ENCODE measurements at places on chromosomes 4 and X. TPM values are rescaled to one million over a fixed set of nuclear protein-coding genes. Genes with fewer than 3 reads are reported as not detected.
A peak's percentile ranks its signal among the peaks of the same experiment; 100 is the strongest.

DNA sequence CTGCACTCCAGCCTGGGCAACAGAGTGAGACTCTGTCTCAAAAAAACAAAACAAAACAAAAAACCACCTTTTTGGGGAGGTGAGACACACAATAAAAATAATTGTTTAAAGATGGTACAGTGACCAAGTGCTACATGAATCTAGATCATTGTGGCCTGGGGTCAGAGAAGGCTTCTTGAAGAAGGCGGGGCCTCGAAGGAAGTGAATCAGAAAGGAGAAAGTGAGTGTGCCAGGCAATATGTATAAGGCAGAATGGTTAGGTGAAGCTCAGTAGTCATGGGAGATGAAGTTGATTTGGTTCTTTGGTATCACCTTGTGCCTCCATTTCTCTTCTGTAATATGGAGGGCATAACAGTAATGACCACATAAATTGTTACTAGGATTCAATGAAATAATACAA lies 58.9 kb downstream of the DOCK11 start:
- H3K27ac ChIP-seq = peak overlapping the region; percentile 72
- no peaks in the 10 kb centered on the region for H3K27me3 ChIP-seq

BRS3 gene
- not detected for total RNA-seq

GRCh38 chr4:139904406-139904805 lies 238.8 kb downstream of the MGST2 start:
- peaks cover 12% of the 10 kb centered on the region for H3K4me1 ChIP-seq
- peaks cover 4% of the 10 kb centered on the region for H3K36me3 ChIP-seq
- DNase-seq = peak; percentile 13
- H3K27ac ChIP-seq = no peak overlapping the region
- H3K4me3 ChIP-seq = no peak overlapping the region

GRCh38 chrX:19863212-19863856 lies 24.1 kb downstream of the SH3KBP1 start:
- H3K4me1 ChIP-seq = peaks cover 55% of the 10 kb centered on the region
- H3K4me3 ChIP-seq = no peak overlapping the region
- no peak for DNase-seq
- peaks cover 2% of the 10 kb centered on the region for H3K36me3 ChIP-seq

DNA sequence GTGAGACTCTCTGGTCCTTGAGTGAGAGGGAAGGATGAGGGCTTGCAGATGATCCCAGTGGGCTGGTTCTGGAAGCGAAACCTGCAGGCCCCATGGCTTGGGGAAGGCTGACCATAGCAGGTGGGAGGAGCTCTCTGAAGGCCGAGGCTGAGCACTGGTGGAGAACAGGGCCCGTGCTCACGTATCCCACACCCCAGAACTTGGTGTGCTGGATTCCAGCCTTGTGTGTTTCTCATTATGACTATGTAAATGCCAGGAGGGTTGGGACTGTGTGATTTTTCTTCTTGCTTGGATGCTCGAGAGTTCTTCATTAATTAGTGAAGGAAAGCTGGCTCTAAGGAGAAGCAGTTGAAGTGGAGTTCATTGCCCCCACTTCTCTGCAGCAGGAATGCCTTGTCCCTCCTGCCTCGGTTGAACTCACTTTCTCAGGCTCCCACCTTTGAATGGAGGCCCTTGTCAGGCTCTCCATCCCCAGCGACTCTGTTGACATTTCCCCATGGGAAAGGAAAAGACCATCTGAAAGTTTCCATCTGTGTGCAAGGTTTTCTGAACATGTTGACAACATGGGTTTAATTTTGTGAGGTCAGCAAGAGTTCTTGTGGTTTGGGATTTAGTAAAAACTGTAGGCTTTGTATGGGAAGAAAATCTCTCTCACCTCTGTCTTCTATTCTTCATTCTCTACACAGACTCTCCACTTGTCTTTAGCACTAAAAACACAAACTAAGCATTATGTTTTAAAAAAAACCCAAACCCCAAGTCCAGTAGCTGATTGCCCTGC lies 57.7 kb downstream of the TBL1X start:
- no peak overlapping the region for H3K27ac ChIP-seq
- H3K27me3 ChIP-seq = no peaks in the 10 kb centered on the region
- H3K4me1 ChIP-seq = peaks cover 33% of the 10 kb centered on the region
- peaks cover 3% of the 10 kb centered on the region for H3K36me3 ChIP-seq
- no peak overlapping the region for H3K4me3 ChIP-seq
- DNase-seq = no peak

GRCh38 chrX:35680940-35681346 lies 117.2 kb upstream of the MAGEB16 start:
- no peaks in the 10 kb centered on the region for H3K36me3 ChIP-seq
- H3K4me3 ChIP-seq = no peak overlapping the region
- no peak overlapping the region for H3K27ac ChIP-seq
- no peak for DNase-seq

DNA sequence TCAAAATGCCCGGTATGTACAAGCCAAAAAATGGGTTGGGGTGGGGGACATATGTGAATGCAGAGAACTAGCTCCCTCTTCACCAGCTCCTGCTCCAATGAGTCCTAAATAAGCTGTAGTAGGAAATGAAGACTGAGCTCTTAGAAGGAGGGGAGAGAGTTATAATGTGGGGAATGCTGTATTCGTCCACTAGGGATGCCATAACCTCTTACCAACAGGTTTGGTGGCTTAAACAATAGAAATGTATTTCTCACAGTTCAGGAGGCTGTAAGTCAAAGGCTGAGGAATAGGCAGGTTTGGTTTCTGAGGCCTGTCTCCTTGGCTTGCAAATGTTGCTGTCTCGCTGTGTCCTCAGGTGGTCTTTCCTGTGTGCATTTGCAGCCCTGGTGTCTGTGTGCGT lies 4.4 kb upstream of the INPP4B start:
- H3K27me3 ChIP-seq = peaks cover 6% of the 10 kb centered on the region
- H3K27ac ChIP-seq = no peak overlapping the region

FAM114A1 gene
- total RNA-seq = 0.32 TPM

TMEM31 gene
- total RNA-seq = 0.25 TPM

GRCh38 chr4:24404281-24404680 lies 180.1 kb downstream of the DHX15 start:
- H3K4me1 ChIP-seq = no peaks in the 10 kb centered on the region
- no peak overlapping the region for H3K27ac ChIP-seq
- DNase-seq = no peak
- peaks cover 2% of the 10 kb centered on the region for H3K27me3 ChIP-seq
- no peak overlapping the region for H3K4me3 ChIP-seq

- H3K4me3 ChIP-seq = no peak overlapping the region
- H3K27ac ChIP-seq = no peak overlapping the region
- no peak for DNase-seq
- H3K4me1 ChIP-seq = peaks cover 4% of the 10 kb centered on the region
Measured at GRCh38 chr4:47505666-47506065, 20.6 kb downstream of the ATP10D start.

DNA sequence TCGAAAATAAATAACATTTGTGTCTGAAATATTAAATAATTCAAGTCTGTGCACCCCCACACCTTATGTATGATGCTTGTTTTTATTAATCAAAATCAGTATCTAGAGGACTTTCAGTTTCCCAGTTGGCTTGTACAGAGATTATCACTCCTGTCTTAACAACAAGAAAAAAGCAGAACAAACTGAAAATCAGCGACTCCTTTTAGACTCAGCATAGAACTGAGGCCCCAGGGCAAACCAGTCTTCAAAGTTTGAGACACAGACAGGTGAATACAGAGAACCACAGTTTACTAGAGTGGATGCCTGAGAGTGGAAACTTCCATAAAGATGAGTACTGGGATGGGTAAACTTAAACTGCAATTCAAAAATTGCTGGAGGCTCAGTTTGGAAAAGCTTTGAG lies 142.8 kb upstream of the KLF8 start:
- DNase-seq = no peak
- no peaks in the 10 kb centered on the region for H3K4me1 ChIP-seq
- no peak overlapping the region for H3K4me3 ChIP-seq
- H3K36me3 ChIP-seq = no peaks in the 10 kb centered on the region

DNA sequence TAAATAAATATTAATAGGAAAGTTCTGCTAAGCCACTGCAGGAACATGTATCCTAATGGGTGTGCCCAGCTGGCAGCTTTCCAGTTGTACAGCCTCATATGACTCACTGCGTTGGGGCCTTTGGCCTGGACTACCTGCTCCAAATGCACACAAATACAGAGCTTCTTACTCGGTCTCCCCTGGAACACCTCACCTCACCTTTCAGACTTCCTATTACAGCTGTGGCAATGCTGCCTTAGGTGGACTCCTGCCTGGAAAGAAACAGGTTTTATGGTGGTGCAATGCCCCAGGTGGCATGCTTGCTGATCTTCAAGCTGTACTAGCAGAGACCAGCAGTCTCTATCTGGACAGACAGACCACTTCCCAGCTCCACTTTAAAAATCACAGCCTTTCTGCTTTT lies 85.7 kb upstream of the EXOC1L start:
- H3K4me3 ChIP-seq = no peak overlapping the region
- no peaks in the 10 kb centered on the region for H3K36me3 ChIP-seq
- no peak overlapping the region for H3K27ac ChIP-seq
- no peaks in the 10 kb centered on the region for H3K4me1 ChIP-seq
- H3K27me3 ChIP-seq = peaks cover 38% of the 10 kb centered on the region

NSUN7 gene
- 0.23 TPM for total RNA-seq

DNA sequence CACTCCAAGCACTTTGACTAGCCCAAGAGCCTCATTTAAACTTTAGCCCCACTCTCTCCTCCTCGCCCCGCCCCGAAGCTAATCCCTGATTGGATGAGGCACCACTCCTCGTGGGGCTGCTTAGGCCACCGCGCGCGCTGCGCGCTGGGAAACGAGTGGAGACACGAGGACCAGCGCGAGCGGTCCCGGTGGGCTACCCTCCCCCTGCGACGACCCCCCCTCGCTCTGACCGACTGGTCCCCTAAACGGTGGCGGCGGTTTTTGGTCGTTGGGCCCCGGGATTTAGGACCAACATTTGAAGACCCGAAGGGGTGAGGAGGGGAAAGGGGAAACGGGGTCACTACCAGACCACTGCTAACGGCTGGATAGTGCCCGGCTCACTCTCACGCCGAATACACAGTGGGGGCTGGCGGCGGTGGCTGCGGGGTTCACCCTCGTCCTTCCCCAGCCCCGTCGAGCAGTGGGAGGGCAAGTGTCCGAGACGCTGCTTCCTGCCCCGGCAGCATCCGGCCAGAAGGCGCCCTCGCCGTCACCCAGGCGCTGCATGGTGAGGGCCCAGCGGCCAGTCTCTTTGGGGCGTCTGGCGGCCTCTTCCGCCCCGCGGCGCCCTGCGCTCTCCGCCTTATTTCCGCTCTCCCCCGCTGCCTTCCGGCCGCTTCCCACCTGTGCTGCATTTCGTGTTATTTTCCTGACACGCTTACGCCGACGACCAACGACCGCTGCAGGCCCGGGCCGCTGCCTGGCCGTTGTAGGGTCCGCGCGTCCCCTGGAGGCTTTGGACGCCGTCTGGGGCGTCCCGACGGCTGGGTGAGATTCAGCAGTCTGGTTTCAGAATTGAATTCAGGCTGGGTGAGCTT lies at the start of gene RBM46:
Gene RBM46 (plus strand): TSS at position 147 of the 857 bp plus-strand sequence. CDS start 15,481 bp downstream, outside the sequence.
- H3K4me1 ChIP-seq = no peaks in the 10 kb centered on the region
- DNase-seq = no peak
- no peak within 1 kb of the TSS for H3K4me3 ChIP-seq
- peaks cover 16% of the 10 kb centered on the region for H3K27me3 ChIP-seq

- no peaks in the 10 kb centered on the region for H3K36me3 ChIP-seq
- H3K27ac ChIP-seq = no peak overlapping the region
- H3K27me3 ChIP-seq = no peaks in the 10 kb centered on the region
- H3K4me3 ChIP-seq = no peak overlapping the region
- DNase-seq = no peak
- H3K4me1 ChIP-seq = no peaks in the 10 kb centered on the region
Measured at GRCh38 chr4:30473225-30473624, 246.9 kb upstream of the PCDH7 start.

DNA sequence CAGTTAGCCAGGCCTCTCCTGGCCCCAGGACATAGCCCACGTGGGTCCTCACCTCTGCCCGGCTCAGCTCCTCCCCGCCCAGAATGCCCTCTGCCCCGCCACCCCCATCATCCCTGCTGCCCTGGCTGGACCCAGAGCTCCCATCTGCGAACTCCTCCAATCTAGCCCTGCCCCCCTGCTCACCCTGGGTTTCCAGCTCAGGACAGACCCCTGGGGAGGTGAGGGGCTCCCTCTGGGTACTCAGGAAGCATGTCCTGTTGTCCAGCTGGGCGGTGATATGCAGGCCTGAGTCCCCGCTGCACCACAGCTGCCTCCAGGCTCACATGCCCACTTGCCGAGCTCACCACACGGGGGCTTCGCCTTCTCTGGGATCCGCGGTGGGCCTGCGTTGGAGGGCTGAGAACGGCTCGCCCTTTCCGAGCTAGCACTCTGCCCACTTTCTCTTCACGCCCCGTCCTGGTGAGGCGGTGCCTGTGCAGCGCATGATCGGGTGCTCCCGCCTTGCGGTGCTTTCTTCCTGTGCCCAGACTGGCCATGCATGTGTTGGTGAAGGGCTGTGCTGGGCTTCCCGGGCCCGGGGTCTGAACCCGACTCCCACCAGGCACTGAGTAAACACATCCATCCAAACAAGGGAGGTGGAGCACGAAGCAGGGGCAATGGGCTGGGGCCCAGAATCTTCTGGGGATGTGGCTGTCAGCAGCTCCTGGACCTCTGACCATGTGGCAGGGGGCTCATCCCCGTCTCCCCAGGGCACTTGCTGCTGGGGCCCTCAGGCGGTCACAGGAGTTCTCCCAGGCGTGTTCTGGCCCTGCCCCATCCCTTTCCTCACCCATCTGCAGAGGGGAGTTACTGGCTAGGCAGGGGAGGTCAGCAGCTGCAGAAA lies 74.3 kb downstream of the RGS12 start:
- no peak overlapping the region for H3K4me3 ChIP-seq
- H3K4me1 ChIP-seq = peaks cover 45% of the 10 kb centered on the region
- peaks cover 15% of the 10 kb centered on the region for H3K27me3 ChIP-seq
- H3K27ac ChIP-seq = no peak overlapping the region
- no peak for DNase-seq
- no peaks in the 10 kb centered on the region for H3K36me3 ChIP-seq

GYPB gene
- total RNA-seq = not detected

GRCh38 chrX:71292669-71293365 lies 8.7 kb upstream of the ITGB1BP2 start:
- no peak for DNase-seq
- no peaks in the 10 kb centered on the region for H3K27me3 ChIP-seq
- H3K27ac ChIP-seq = no peak overlapping the region
- peaks cover 47% of the 10 kb centered on the region for H3K36me3 ChIP-seq
- no peak overlapping the region for H3K4me3 ChIP-seq

SMIM10 gene
- 0.30 TPM for total RNA-seq

CT47B1 gene
- not detected for total RNA-seq

GRCh38 chr4:23736466-23736865 lies 153.4 kb downstream of the PPARGC1A start:
- H3K4me3 ChIP-seq = no peak overlapping the region
- no peak for DNase-seq
- H3K36me3 ChIP-seq = no peaks in the 10 kb centered on the region
- H3K27ac ChIP-seq = no peak overlapping the region
- no peaks in the 10 kb centered on the region for H3K27me3 ChIP-seq

DNA sequence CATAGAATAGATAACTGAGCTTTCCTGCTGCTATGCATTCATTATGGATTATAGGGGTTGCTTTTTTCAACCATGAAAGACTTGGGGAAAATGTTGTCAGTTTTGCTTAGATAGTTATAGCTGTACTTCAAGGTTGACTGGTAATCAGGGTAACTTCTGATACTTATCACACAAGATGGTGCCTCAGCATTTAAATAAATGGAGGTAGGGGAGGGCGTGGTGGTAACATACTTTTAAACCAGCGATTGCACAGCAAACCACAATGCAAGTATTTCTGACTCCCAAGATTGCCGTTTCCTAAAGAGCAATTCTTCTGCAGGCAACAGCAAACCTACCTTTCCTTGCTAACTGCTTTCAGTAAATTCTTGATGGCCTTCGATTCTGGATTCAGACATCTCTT lies 1.3 kb downstream of the CXCL10 start:
- no peak overlapping the region for H3K4me3 ChIP-seq
- no peak for DNase-seq
- peaks cover 4% of the 10 kb centered on the region for H3K27me3 ChIP-seq
- H3K36me3 ChIP-seq = no peaks in the 10 kb centered on the region
- H3K4me1 ChIP-seq = peaks cover 22% of the 10 kb centered on the region

PARM1 gene
- 0.05 TPM for total RNA-seq
